Stimulated activated CD8-positive, alpha-beta memory T cell treated with anti-CD3 and anti-CD28 coated beads, Interleukin-4, amount 100 ng/mL, for 48 hours (primary cell): ENCODE measurements at places on chromosomes 6 and 20.

DNA sequence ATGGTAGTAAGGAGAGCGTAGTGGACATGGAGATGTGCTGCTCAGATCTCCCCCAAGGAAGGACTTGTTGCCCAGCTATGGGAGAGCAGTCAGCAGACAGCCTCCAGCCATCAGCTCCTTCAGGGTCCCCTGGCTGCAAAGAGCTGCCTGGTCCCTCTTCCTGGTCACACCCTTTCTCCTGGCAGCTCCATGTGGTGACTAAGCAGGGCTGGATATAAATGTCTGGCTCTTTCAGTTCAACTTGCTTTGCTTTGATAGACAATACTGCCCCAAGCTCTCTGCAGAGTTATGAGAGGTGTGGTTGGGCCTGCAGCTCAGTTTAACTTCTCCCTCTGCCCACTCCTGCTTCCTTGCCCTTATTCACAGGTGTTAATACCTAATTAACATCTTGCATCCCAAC lies 64.1 kb upstream of the DDR1 start:
- DNase-seq, result no peak

DNA sequence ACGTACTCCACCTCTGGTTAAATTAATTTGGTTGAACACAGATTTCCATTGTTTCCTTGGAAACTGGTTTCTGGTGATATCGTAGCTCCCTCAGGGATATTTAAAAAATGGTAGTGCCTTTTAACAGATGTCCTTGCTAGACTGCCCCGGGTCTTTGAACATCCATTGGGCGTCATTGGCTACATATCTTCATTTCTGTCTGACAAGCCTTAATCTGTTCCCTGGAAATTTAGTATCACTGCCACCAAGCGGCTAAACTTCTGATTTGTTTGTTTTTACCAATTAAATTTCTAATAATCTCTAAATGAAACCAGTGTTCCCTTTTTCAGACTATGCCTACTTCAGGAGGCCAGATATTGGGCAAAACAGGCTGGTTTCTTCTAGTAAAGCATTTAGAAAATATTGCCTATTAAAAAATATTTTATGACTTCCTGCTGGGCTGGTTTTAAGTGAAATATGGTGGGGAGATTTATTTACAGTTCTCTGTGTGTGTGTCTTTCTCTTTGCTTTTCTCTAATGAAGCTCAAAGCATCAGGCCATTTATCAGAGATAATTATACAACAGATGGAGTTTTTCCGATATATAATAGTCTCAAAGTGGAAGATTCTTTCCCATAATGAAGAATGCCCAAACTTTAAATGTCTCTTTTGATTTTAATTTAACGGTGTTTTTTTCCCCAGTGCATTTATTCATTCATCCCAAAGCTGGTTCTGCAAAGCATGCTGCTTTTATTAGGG lies 249.5 kb downstream of the ZFAND3 start:
- DNase-seq, result no peak

DNA sequence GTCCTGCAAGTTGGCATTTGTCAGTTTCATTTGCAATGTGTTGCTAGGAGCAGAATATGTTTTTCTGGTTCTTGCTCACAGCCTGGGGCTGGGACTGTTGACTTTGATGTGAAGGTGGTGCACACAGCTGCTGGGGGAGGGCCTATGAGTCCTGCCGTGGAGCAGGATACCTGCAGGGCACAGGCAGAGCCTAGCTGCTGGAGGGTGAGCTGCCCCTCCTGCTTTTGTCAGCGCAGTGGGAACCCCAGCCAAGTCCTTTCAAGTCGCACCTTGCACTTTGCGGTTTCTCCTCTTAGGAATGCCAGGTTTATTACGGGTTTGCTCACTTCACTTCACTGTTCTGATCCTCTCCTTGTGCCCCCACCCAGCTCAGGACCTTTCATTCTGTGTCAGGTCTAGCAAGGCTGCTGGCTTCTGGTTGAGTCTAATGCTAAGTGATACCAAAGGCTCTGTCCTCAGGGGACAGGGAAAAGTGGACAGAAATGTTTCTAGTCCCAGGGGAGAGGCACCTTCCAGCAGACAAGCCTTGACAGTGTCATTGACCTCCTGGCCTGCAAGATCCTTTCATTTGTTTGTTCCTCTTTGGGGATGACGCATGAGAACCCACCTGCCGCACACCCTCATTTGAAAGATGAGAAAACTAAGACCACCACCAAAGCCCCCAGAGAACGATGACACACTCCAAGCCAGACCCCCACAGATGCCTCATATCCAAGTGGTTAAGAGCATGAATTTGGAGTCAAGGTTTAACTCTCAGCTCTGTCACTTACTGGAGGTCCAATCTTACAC lies 2.7 kb upstream of the SPO11 start:
- no peak for DNase-seq

GRCh38 chr6:43833223-43833995 lies 63.4 kb downstream of the VEGFA start:
- DNase-seq, result no peak

- no peak for DNase-seq
Observed at GRCh38 chr6:135254471-135254870, 73.4 kb downstream of the MYB start.

DNA sequence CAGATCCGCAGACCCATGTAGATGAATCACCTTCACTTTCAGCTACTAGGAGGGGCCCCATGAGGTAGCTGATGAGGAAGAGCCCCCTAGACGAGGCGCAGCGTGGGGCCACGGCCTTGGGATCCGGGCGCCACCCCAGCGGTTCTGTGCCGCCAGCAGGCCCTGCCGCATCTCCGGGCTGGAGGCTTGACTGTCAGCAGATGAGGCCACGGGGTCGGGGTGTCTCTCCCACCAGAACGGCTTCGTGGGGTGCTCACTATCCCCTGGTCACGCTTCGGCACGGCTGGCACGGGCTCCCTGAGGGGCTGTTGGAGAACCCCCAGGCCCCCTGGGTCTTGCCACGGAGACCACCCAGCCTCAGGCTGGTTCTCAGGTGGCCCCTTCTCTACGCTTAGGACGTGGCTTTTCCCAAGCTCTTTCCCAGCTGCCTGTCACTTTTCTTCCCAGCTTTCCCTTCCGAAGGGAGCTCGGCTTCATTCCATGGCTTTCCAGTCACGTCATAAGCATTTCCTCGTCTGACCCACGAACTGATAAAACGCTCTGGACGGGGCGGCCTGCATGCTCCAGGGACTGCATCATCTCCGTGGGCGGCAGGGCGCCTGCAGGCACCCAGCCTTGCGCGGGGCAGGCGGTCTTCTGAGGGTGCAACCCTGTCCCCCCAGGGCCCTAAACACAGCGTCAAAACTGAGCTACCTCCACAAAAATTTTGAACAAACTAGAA lies 85.9 kb downstream of the THBS2 start:
- DNase-seq, result no peak

GRCh38 chr6:43953794-43954310 lies 173.4 kb downstream of the MRPL14 start:
- peak; percentile 24 for DNase-seq

DNA sequence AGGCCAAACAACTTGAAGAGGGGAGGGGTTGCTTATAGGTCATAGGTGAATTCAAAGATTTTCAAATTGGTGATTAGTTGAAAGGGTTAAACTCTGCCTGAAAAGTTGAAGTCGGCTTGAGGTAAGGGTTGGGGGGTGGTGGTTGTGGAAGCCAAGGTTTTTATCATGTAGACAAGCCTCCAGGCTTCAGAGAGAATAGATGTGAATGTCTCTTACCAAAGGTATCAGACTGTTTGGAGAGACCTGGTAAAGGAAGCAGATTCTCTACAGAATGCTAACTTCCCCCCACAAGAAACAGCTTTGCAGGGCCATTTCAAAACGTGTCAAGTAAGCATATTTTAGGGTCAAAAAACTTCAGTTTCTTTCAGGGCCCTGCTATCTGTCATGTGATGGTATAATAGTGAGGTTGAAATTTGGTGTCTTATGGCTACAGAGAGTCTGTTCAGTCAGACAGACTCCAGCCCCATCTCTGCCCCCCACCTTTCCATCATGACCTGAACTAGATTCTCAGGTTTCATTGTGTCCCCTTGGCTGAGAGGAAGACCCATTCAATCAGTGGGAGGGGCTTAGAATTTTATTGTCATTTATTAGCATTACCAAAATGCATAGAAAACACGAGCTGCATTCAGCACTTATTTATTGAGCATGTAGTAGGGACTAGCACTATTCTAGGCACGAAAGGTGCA lies 136.5 kb downstream of the MAP3K7 start:
- no peak for DNase-seq

- no peak for DNase-seq
Observed at GRCh38 chr6:113653275-113653674, 203.9 kb upstream of the MARCKS start.

DNA sequence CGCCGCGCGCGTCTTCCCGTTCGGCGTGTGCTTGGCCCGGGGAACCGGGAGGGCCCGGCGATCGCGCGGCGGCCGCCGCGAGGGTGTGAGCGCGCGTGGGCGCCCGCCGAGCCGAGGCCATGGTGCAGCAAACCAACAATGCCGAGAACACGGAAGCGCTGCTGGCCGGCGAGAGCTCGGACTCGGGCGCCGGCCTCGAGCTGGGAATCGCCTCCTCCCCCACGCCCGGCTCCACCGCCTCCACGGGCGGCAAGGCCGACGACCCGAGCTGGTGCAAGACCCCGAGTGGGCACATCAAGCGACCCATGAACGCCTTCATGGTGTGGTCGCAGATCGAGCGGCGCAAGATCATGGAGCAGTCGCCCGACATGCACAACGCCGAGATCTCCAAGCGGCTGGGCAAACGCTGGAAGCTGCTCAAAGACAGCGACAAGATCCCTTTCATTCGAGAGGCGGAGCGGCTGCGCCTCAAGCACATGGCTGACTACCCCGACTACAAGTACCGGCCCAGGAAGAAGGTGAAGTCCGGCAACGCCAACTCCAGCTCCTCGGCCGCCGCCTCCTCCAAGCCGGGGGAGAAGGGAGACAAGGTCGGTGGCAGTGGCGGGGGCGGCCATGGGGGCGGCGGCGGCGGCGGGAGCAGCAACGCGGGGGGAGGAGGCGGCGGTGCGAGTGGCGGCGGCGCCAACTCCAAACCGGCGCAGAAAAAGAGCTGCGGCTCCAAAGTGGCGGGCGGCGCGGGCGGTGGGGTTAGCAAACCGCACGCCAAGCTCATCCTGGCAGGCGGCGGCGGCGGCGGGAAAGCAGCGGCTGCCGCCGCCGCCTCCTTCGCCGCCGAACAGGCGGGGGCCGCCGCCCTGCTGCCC lies 1.1 kb downstream of the SOX4 start:
- peak; percentile 57 for DNase-seq

DNA sequence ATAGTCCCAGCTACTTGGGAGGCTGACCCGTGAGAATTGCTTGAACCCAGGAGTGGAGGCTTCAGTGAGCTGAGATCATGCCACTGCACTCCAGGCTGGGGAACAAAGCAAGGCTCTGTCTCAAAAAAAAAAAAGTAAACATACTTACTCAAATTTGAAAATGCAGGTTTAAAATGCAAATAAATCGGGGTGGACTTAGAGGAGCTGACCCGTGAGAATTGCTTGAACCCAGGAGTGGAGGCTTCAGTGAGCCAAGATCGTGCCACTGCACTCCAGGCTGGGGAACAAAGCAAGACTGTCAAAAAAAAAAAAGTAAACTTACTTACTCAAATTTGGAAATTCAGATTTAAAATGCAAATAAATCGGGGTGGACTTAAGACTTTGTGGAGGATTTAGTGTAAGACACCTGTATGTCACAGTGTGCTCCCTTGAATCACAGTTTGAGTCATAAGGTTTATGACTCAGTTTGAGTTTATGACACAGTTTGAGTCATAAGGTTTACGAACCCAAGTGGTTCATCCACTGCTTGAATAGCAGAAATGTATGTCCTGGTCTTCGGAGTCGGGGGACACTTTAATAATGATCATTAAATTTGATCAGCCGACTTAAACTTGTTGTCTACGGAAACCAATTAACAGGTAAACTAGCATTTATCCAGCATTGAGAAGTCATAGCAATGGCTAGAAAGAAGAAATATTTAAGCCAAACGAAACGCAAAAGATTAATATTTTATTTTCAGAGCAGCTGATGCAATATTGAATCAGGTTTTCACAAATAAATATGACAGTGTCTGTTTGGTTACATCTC lies 6.8 kb upstream of the MRPS10 start:
- no peak for DNase-seq

GRCh38 chr20:51121901-51122412 lies 99.0 kb upstream of the KCNG1 start:
- DNase-seq, result no peak

DNA sequence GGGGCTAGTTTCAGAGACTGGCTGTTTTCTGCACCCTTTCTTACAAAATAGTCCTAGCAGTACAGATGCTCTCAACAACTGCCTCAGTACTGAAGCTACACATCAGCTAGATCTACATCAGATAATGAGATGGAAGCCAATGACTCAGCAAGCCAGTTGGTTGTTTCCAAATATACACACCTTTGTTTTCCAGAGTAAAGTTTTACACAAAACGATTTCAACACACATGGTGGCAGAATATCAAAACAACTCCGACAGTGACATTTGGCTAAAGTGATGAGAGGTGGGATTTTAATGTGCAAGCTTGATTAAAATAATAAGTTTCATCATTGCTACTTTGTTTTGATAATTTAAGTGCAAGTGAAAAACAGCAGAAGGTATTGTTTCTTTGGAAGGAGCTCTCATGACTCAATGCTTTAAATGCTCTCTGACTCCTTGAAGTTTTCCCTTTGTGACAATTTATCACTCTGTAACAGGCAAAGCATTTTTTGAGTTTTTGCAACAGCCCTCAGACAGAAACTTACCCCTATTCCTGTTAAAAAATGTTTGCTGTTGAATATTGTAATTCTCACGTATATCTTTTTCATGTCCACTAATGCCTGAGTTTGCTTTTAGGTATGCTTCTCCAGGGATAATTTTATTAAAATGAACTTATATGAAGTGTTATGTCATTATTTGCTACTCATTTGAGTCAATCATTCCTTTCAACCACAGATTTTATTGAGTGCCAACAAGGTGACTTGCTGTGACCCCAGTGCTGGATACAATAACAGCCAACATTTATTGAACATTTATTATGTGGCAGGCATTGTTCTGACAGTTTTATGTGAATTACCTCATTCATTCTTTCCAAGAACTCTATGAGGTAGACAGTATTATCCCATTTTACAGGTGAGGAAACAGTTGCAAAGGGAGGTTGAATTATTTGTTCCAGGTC lies 882.0 kb downstream of the TFAP2A start:
- no peak for DNase-seq

- DNase-seq, result no peak
Observed at GRCh38 chr20:1083431-1084080, 34.8 kb upstream of the PSMF1 start.

GRCh38 chr6:140824595-140824994 lies 1308.1 kb upstream of the GJE1 start:
- DNase-seq, result no peak

GRCh38 chr20:17714597-17714996 lies 14.8 kb downstream of the BANF2 start:
- DNase-seq, result no peak

DNA sequence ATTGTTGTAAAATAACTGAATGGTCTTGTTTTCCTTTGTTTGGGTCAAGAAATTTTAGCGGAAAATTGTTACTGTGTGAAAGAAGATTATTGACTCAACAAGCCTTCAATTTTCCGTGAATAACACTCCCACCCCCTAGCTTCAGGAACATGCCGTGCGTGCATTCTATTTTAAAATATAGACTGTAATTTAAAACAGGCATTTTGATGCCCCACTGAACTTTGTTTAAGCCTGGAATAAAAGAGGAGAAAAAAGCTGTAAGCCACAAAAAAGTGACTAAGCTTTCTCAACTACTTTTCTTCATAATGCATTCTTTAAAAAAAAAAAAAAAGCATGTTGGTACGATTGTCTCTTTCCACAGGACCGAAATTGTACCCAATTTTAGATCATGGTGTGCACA lies 166.0 kb downstream of the ARID1B start:
- DNase-seq, result no peak

- no peak for DNase-seq
Observed at GRCh38 chr6:128079021-128079420, 178.2 kb upstream of the THEMIS start.

GRCh38 chr6:38796006-38796405 lies 80.9 kb downstream of the DNAH8 start:
- DNase-seq, result no peak

- DNase-seq, result no peak
Observed at GRCh38 chr6:88702956-88703556, 260.4 kb downstream of the RNGTT start.
